ENCODE measurements at places on chromosomes 11 and 22.
A peak's percentile ranks its signal among the peaks of the same experiment; 100 is the strongest.

GRCh38 chr11:134367781-134368180, 36.0 kb downstream of the GLB1L2 start:
- no peak for DNase-seq

DNA sequence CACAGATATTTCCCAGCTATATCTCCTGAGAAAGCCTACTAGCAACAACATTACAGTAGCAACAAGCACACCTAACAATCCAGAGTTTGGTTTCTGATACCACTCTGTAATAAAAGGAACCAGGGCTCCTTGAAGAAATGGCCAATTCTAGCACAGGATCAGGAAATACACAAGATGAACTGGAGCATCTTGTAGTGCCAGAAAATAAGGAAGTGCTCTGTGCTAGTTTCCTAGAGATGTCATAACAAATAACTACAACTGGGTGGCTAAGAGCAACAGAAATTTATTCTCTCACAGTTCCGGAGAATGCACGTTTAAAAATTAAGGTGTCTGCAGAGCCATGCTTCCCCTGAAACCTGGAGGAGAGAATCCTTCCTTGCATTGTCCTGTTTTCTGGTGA, 217.8 kb downstream of the KIRREL3 start:
- no peak for DNase-seq

- no peak for DNase-seq
Observed at GRCh38 chr11:22426915-22427314, 88.7 kb downstream of the SLC17A6 start.

- no peak for DNase-seq
Observed at GRCh38 chr22:36505998-36506635, 723 bp downstream of the FOXRED2 start.

GRCh38 chr22:38070250-38070921, 13.2 kb downstream of the PICK1 start:
- no peak for DNase-seq

- no peak for DNase-seq
Observed at GRCh38 chr11:29026286-29026685, 918.1 kb downstream of the METTL15 start.

DNA sequence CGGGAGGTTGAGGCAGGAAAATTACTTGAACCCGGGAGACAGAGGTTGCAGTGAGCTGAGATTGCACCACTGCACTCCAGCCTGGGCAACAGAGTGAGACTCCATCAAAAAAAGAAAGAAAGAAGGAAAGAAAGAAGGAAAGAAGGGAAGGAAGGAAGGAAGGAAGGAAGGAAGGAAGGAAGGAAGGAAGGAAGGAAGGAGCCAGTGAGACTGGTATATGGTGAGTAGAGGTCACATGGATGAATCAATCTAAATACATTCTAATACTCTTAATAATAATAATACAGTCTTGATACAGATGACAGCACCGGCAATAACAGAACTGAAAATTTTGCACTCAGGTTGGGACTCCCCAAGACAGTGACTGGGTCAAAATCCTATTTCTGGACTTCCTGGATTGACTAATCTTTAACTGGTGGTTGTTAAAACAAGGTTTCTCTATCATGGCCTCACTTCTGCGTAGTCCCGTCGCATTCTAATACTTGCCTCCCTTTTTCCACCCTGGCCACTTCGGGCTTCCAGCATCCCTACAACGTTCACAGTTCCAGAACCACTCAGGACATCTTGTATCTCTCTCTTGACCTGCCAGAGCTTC, 53.5 kb upstream of the EIF3M start:
- no peak for DNase-seq

GRCh38 chr11:62501432-62501891, 45.1 kb downstream of the AHNAK start:
- no peak for DNase-seq

DNA sequence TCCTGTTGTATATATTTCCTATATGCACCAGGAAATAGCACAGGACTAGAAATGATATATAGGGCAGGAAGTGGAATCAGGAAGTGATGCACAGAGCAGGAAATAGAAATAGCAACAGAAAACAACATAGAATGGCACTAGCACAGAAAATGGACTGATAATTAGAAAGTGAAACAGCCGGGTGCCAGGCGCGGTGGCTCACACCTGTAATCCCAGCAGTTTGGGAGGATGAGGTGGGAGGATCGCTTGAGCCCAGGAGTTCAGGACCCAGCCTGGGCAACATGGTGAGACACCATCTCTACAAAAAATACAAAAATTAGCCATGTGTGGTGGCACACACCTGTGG, 10.0 kb upstream of the RELT start:
- no peak for DNase-seq

- no peak for DNase-seq
Observed at GRCh38 chr11:112082729-112083128, 3.8 kb downstream of the TIMM8B start.

DNA sequence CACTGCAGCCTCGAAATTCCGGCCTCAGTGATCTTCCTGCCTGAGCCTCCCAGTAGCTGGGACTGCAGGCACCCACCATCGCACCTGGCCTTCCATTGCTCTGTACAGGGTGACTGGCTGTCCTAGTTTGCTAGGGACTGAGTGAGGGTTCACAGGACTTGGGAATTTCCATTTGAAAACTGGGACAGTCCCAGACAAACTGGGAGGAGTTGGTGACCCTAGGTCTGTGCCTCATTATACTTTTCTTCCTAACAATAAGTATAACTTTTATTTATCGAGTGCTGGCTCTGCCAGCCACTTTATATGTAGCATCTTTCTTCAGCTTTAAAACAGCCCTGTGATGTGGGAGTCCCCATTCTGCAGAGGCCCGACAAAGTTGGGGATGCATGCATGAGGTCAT, 25.5 kb downstream of the TCP11L1 start:
- no peak for DNase-seq

GRCh38 chr11:20035701-20036601, 124.3 kb downstream of the DBX1 start:
- DNase-seq: no peak

GRCh38 chr11:119727523-119728151, 1.4 kb downstream of the NECTIN1 start:
- peak; percentile 68 for DNase-seq

- DNase-seq: no peak
Observed at GRCh38 chr22:48750282-48750681, 1077.4 kb downstream of the BRD1 start.

DNA sequence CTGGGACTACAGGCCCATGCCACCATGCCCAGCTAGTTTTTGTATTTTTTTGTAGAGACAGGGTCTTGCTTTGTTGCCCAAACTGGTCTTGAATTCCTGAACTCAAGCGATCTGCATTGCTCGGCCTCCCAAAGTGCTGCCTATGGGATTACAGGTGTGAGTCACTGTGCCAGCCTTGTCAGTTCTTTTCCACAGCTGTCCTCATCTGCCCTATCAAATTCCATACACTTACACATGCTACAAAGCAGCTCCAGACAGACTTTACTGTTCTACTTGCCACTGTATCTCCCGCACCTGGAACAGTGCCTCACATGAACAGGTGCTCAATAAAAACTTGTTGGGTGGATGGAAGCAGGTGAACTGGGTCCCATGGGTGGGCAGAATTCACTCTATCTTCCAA, 8.2 kb downstream of the STX5 start:
- no peak for DNase-seq

- no peak for DNase-seq
Observed at GRCh38 chr11:135027461-135027860, 615.4 kb upstream of the B3GAT1 start.

- DNase-seq: no peak
Observed at GRCh38 chr22:44276706-44277356, 35.9 kb downstream of the SHISAL1 start.

DNA sequence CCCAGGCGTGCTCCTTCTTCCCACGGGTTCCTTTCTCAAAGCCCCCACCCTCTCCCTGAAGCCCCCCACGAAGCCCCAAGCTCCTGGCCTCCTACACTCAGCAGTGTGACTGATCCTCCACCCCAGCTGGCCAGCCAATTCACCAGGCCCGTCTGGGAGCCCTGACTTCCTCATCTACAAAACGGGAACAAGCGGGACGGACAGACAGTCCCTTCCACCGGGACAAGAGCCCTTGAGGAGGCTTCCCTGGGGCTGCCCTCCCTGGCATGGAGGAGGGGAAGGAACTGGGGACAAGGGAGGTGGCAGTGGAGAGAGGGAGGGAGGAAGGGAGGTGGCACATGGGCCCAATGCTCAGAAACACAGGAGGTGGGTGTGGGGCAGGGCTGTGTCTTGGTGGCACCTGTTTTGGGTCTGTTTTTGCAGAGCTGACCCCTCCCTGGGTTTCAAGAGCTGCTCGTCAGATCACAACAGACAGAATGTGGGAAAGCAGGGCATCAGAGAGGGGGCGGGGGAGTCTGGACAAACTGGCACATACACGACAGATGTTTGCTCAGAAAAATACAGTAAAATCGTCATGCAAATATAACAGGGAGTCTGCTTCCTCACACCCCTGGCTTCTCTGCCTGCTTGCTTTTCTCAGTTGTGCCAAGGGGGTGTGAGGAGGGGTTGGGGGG, 56.8 kb downstream of the ELFN2 start:
- DNase-seq: no peak

GRCh38 chr11:81278991-81279390, 1454.7 kb downstream of the FAM181B start:
- DNase-seq: no peak

- DNase-seq: no peak
Observed at GRCh38 chr11:68527585-68527984, 67.0 kb downstream of the PPP6R3 start.

DNA sequence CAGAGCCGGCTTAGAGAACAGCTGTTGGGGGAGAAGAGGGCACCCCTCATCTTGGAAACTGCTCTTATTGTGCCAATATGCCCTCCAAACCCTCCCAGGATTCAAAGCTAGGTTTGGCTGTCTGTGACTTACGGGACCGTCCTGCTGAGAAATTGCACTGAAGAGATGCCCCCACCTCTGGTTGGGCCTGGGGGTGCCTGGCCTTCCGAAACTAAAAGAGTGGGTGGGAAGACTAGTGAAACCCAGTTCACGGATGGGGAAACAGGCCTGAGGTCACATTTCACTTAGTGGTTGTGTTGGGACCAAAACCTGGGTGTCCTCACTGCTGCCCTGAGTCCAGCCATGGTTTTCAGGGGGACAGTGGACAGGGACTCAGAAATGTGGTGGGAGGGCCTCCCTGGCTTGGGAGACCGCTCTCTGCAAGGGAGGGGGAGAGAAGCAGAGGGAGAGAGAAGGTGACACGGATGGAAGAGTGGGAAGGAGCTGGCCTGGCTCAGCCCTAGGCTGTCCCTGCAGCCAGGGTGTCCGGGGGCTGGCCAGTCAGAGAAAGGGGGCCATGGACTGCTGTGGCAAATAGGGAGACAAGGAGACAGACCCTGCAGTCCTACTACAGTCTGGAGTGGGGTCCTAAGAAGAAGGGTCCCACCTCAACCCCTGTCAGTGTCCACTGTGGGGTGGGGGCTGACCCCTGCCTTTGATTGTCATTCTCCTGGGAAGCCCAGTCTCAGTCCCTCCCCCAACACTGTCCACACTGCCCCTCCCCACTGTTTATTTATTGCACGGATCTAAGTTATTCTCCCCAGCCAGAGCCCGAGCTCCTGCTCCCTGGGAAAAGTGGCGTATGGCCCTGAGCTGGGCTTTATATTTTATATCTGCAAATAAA, 13.6 kb downstream of the MAFF start:
- DNase-seq: no peak

GRCh38 chr22:45163099-45163450, 650 bp upstream of the NUP50 start:
- DNase-seq: no peak

- no peak for DNase-seq
Observed at GRCh38 chr11:11381471-11382105, 28.5 kb upstream of the CSNK2A3 start.

DNA sequence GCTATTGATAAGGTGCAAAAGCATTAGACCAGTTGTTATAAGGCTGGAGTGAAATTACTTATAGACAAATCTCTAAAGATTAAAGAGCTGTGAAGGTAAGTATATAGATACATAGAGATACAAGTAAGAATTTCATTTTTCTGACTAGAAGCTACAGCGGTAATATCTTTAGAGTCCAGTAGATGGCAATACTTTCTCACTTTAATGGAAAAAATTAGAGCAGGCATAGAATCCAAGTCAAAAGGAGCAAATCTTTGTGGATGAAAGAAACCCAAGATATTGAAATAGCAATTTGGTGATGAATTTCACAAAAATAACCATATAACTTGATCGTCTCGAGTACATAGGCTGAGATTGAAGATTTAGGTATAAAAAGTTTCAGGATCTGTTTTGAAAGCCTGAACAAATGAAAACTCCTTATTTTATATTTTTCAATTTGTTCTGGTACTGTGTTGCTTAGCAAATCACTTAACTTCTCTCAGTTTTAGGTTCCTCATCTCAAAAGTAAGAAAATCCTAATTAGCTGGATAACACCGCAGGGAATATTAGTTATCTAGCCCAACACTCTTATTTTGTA, 81.9 kb downstream of the UVRAG start:
- DNase-seq: peak; percentile 19

DNA sequence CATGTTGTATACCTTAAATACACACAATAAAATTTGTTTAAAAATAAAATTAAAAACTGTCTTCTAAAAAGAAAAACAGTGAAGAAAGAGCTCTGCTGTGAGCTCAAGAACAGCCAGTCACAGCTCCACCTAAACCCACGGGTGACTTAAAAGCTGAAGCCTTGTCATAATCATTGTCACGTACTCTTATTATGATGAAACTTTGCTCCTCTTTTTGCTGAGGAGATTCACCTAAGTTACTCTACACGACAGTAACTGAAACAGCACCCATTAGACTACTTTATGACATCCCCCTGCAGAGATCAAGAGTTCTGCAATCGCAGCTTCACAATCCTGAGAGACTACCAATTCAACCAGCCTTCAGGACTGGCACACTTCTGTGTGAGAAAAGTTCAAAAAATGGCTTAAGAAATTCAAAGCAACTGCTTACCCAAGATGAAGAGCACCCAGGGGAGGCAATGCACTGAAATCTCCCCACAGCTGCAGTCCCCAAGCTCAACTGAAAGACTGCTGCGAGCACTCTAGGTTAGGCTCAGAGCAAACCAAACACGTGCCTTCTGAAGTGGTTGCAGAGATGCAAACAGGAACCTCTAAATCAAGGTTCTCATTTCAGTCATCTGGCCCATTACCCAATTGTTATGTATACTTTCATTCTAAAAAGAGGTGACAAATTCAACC, at the start of gene JAML:
Gene JAML (minus strand): TSS at position 501 of the 678 bp plus-strand sequence. CDS start 10,145 bp downstream, outside the sequence.
- no peak for DNase-seq

- DNase-seq: no peak
Observed at GRCh38 chr11:9808943-9809342, 145.1 kb downstream of the SWAP70 start.

Data from HuH-7.5 (cell line).